ENCODE measurements at places on chromosomes 2 and 18.

DNA sequence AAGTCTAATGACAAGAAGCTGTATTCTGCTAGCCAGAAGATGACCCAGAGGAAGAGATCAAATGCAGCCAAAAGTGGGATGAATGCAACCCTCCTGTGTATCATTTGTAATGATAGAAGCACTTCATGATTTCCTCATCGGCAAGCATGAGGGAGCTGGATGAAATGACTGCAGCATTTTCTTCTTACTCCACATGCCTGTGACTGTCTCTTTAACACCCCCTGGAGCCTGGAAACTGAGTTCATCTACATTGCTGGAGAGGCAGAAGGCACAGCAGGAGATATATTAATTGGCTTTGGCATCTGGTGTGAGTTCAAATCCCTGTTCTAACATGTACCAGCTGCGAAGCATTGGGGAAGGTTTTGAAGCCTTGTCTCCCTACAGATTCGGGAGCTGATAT is 37.7 kb downstream of the ID2 start:
- no peak for DNase-seq

- no peak for DNase-seq
Observed at GRCh38 chr2:40177366-40177765, 274.5 kb downstream of the SLC8A1 start.

DNA sequence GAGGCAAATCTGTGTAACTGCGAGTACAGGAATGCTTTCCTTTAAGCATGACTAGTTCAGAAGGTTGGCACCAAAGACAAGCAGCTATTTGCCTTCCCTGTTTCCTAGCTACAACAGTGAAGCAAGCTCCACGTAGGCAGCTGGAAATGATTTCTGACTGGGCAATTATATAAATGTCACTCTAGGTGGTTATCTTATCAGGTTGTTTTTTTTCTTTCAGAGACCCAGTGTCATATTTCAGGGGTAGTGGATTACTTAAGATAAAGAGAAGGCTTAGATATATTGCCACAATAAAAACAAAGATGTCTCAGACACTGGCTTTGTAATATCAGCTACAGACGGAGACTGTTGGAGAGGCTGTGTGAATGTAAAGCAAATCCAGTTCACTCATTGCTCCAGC is 748.9 kb upstream of the NXPH2 start:
- no peak for DNase-seq

DNA sequence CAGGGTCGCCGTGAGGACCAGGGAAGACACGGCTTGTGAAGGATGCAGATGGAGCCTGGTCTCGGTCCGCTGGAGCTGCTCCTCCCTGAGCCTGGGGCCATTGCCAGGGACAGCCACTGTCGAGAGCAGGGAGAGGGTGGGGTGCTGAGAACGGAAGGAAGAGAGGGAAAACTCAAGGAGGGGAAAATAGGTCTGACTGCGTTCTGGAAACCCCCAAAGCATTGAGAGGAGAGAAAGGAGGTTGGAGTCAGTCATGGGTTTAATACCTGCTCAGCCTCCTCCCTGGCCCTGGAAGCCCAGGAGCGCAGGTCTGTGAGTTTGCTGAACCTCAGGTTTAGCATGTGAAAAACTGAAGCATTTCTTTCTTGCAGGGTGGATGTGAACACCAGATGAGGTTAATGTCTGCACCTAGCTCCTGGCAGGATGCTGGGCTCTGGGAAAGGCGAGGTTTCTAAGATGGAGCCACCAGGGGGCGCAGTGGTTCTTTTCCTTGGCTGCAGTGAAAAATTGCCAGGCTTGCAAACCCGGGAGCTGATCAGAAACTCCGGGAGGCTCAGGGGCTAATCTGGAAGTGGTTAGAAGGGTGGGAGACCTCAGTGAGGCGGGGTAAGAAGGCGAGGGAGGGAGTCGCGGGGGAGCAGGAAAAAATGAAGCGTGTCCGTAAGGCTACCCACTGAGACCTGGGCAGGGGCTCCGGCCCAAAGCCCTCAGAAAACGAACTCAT is 33.6 kb upstream of the RNF149 start:
- DNase-seq, result no peak

DNA sequence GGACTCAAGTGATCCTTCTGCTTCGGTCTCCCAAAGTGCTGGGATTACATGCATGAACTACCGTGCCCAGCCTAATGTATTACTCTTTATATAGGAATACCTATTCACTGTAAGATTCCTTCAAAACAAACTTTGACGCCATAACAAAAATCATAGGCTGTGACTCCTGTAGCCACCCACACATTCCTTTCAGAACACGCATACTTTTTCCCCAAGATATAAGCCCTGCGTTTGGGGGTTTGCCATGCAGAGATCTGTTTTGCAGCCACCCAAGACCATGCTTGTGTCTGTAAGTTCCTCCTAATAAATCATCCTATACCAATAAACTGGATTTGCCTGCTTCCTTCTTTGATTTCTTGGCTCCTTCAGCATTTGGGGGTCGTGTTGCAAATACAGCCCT is 46.0 kb upstream of the STON1 start:
- DNase-seq, result no peak

DNA sequence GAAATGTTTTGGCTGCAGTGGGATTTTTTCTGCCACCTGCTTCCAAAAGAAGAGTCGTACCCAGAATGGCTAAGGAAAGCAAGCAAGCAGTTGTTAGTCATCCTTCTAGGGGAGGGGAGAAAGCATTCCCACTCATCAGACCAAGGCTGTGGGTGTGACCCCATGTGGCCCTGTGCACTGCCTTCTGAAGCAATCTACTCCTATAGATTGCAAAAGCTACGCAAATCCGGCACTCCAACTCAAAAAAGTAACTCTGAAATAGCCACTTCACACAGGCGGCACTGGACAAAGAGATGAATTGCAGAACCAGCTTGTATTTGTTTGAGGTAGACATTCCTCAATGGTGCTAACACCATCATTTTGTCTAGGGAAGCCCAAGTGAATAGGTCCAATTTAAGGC is 44.3 kb downstream of the ST3GAL5 start:
- no peak for DNase-seq
